Natural killer cell (primary cell): ENCODE measurements at places on chromosomes 7 and 10.
A peak's percentile ranks its signal among the peaks of the same experiment; 100 is the strongest.

DNA sequence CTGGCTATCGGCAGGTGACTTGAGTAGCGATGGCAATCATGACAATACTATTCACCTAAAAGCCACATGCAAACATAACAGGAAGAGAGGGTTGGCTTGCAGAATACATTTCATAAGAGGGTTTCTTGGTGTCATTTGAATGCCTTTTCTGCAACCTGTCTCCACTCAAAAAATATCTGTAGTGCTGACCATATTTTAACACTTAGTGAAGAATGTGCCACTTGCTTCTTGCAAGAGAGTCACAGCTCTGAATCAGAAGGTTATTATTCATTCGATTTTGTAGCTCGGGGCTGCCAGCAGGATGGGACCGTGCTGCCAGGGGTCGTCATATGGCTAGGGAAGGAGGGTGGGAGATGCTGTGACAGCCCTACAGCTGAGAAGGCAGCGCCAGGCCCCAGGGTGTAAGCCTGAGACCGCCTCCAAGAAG, 152.0 kb upstream of the PITRM1 start:
- H3K4me3 ChIP-seq: no peak overlapping the region
- H3K27ac ChIP-seq: no peak overlapping the region
- no peaks in the 10 kb centered on the region for H3K36me3 ChIP-seq
- peaks cover 6% of the 10 kb centered on the region for H3K4me1 ChIP-seq
- no peaks in the 10 kb centered on the region for H3K27me3 ChIP-seq

GRCh38 chr7:141906285-141906684, 9.9 kb upstream of the OR9A4 start:
- DNase-seq: no peak
- H3K36me3 ChIP-seq: no peaks in the 10 kb centered on the region

GRCh38 chr10:61024856-61025201, 80.8 kb upstream of the RHOBTB1 start:
- no peak for DNase-seq
- no peak overlapping the region for H3K27ac ChIP-seq
- no peaks in the 10 kb centered on the region for H3K4me1 ChIP-seq
- no peaks in the 10 kb centered on the region for H3K36me3 ChIP-seq

GRCh38 chr7:155069992-155070751, at the start of gene HTR5A:
Gene HTR5A, plus strand, starts transcription at chr7:155070324. Its CDS starts 576 bp downstream, at chr7:155070900.
- H3K4me1 ChIP-seq: peaks cover 7% of the 10 kb centered on the region
- H3K36me3 ChIP-seq: no peaks in the 10 kb centered on the region
- H3K27me3 ChIP-seq: peaks cover 11% of the 10 kb centered on the region
- DNase-seq: peak; percentile 86
- no peak within 1 kb of the TSS for H3K4me3 ChIP-seq
- H3K27ac ChIP-seq: no peak within 1 kb of the TSS

GRCh38 chr7:67438198-67438882, 441.7 kb downstream of the TYW1 start:
- no peak for DNase-seq
- no peaks in the 10 kb centered on the region for H3K4me1 ChIP-seq
- no peaks in the 10 kb centered on the region for H3K36me3 ChIP-seq

DNA sequence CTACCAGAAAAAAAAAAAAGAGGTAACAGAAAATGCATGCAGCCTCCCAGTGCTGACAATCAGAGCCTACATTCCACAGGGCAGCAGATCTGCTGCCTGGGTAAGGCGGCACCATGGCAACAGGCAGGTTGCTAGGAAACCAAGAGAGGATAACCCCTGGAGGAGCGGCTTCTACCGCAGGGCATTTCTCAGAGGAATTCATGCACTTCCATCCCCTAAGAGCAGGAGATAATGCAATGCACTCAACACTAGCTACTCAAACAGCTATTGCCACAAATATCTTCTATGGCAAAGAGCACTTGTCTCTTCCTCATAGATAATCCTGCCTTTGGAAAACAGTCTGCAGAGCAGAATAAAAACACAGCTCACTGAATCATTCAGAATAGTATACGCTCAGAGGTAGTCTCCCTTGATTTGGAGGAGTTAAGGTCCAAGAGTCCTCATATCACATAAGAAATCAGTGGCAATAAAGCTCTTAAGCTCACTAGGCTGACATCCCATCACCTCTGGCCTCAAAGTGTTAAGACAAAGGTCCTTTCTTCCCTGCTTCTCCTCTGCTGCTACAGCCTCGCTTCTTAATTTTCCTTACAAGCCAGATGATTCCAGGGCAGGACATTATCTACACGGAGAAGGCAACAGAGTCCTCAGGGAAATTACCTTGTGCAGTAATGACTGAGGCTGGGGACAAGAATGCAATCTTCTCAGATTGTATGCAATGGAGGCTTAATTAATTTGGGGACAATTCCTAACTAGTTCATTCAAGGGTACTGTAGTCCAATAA, 10.7 kb downstream of the PSAP start:
- H3K4me1 ChIP-seq: peaks cover 50% of the 10 kb centered on the region
- H3K27me3 ChIP-seq: no peaks in the 10 kb centered on the region
- no peak overlapping the region for H3K4me3 ChIP-seq
- no peaks in the 10 kb centered on the region for H3K36me3 ChIP-seq
- no peak overlapping the region for H3K27ac ChIP-seq

GRCh38 chr10:50464004-50464409, 159.7 kb downstream of the SGMS1 start:
- no peak for DNase-seq
- no peaks in the 10 kb centered on the region for H3K27me3 ChIP-seq
- H3K36me3 ChIP-seq: peaks cover 8% of the 10 kb centered on the region

GRCh38 chr10:36634916-36635315, 490.5 kb upstream of the ANKRD30A start:
- H3K27ac ChIP-seq: no peak overlapping the region
- H3K4me3 ChIP-seq: no peak overlapping the region
- DNase-seq: no peak
- H3K4me1 ChIP-seq: no peaks in the 10 kb centered on the region

- no peak overlapping the region for H3K27ac ChIP-seq
- H3K36me3 ChIP-seq: no peaks in the 10 kb centered on the region
These were observed 65.4 kb upstream of the APBB1IP start for GRCh38 chr10:26372513-26373354.

GRCh38 chr10:29554660-29555059, 80.1 kb downstream of the SVIL start:
- peaks cover 16% of the 10 kb centered on the region for H3K36me3 ChIP-seq
- DNase-seq: no peak
- no peaks in the 10 kb centered on the region for H3K4me1 ChIP-seq
- H3K27me3 ChIP-seq: no peaks in the 10 kb centered on the region

DNA sequence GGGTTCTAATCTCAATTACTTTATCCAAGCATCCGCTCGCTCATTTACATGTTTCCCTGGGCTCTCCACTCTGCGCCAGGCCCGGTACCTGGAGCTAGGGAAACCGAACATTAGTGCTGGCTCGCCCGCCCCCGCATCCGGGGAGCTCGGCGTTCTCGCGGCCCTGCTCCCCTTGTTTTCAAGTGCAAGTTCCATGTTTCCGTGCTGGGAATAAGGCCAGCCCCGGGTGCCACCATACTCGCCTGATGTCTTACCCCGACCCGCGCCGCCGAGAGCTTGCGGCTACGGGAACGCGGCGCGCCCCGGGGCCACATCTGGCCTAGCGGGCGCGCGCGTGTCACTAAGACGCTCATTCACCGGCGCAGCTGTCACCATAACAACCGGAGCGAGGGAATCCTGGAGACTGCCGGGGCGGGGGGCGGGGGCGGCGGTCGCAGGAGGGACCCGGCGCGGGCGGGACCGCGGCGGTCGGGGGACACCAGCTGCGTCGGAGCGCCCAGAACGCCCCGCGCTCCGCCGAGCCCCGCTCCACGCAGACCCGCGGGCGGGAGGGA, at the start of gene NEURL1:
Gene NEURL1, plus strand, starts transcription at position 344 of the 554 bp plus-strand sequence. CDS start 683 bp downstream, outside the sequence.
- H3K27me3 ChIP-seq: peaks cover 13% of the 10 kb centered on the region
- DNase-seq: no peak
- no peak within 1 kb of the TSS for H3K4me3 ChIP-seq
- H3K27ac ChIP-seq: no peak within 1 kb of the TSS
- peaks cover 22% of the 10 kb centered on the region for H3K4me1 ChIP-seq
- no peaks in the 10 kb centered on the region for H3K36me3 ChIP-seq

DNA sequence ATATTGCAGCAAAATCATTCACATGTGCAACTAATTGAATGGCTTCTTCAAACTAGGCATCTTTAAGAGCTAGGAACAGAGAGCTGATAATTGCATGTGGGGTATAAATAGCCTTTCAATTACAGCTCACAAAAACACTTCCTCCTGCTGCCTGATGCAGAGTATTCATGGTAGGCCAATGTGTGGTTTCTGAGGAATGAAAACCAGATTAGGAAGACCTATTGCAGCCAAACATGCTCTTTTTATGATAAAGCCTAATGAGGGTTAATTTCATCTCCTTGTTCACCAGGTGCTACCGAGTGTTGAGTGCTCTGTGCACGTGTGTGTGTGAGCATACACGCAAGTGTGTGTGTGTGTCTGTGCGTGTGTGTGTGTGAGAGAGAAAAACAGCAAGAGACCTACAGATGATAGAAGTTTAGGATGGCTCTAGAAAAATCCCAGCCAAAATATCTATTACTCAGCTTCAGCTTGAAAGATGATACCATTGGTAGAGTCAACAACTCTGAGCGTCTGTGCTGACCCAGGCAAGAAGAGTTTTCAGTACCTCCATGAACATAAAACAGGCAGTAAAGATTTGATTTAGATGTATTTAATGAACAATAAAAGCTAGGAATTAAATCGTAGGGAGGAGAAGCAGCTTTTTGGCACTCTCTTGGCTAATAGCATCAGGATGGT, 448.5 kb upstream of the ANKRD30A start:
- no peak for DNase-seq
- H3K4me1 ChIP-seq: no peaks in the 10 kb centered on the region
- H3K27me3 ChIP-seq: no peaks in the 10 kb centered on the region
- H3K27ac ChIP-seq: no peak overlapping the region

GRCh38 chr10:6473430-6473829, 106.6 kb downstream of the PRKCQ start:
- no peaks in the 10 kb centered on the region for H3K27me3 ChIP-seq
- H3K4me1 ChIP-seq: peaks cover 21% of the 10 kb centered on the region
- peak overlapping the region; percentile 39 for H3K4me3 ChIP-seq
- DNase-seq: peak; percentile 31

- no peaks in the 10 kb centered on the region for H3K36me3 ChIP-seq
- H3K27me3 ChIP-seq: no peaks in the 10 kb centered on the region
- DNase-seq: no peak
- H3K4me1 ChIP-seq: peaks cover 9% of the 10 kb centered on the region
- H3K4me3 ChIP-seq: no peak overlapping the region
- no peak overlapping the region for H3K27ac ChIP-seq
These were observed 178.4 kb downstream of the ARHGAP12 start for GRCh38 chr10:31749981-31750840.

GRCh38 chr7:127943541-127944521, 87.4 kb downstream of the LRRC4 start:
- no peaks in the 10 kb centered on the region for H3K27me3 ChIP-seq
- H3K4me1 ChIP-seq: no peaks in the 10 kb centered on the region
- H3K4me3 ChIP-seq: no peak overlapping the region

DNA sequence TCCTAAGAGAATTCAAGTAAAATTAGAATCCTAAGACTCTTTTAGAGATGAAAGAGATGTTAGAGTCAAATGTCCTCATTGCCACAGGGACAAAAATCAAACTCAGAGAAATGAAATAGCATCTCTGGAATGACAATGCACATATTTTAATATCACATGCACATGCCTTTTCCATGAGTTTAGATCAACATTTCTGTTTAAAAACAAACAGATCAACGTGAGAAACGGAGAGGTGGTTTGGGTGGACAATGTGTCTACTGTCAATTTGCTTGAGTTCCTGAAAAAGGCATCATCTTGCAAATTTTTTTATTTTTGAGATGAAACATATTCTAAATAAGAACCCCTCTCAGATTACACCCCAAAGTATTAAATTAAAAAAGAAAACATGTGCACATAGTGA, 130.0 kb downstream of the CHRM2 start:
- DNase-seq: no peak
- no peaks in the 10 kb centered on the region for H3K36me3 ChIP-seq
- H3K4me1 ChIP-seq: no peaks in the 10 kb centered on the region
- no peak overlapping the region for H3K4me3 ChIP-seq
- H3K27ac ChIP-seq: no peak overlapping the region

- H3K27me3 ChIP-seq: peaks cover 34% of the 10 kb centered on the region
- H3K27ac ChIP-seq: no peak overlapping the region
- no peaks in the 10 kb centered on the region for H3K36me3 ChIP-seq
- H3K4me1 ChIP-seq: peaks cover 34% of the 10 kb centered on the region
- H3K4me3 ChIP-seq: no peak overlapping the region
- peak; percentile 65 for DNase-seq
These were observed 31.2 kb downstream of the JCAD start for GRCh38 chr10:30028006-30028737.

DNA sequence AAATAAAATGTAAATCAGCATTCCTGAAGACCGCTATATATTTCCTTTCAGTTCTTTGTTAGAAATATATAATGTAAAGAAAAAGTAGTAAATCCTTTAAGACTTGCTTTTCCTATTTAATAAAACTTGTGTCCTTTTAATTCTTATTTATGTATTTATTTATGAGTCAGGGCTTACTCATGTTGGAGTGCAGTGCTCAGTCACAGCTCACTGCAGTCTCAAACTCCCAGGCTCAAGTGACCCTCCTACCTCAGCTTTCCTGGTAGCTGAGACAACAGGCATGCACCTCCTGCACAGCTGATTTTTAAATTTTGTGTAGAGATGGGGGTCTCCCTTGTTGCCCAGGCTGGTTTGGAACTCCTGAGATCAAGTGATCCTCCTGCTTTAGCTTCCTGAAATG, 724.5 kb downstream of the ANKRD7 start:
- no peak overlapping the region for H3K4me3 ChIP-seq
- no peak for DNase-seq
- H3K36me3 ChIP-seq: no peaks in the 10 kb centered on the region
- no peaks in the 10 kb centered on the region for H3K4me1 ChIP-seq
- no peaks in the 10 kb centered on the region for H3K27me3 ChIP-seq
- no peak overlapping the region for H3K27ac ChIP-seq

GRCh38 chr10:103645141-103646054, 151.9 kb downstream of the NEURL1 start:
- H3K4me1 ChIP-seq: peaks cover 4% of the 10 kb centered on the region
- no peaks in the 10 kb centered on the region for H3K27me3 ChIP-seq
- no peaks in the 10 kb centered on the region for H3K36me3 ChIP-seq
- DNase-seq: no peak

DNA sequence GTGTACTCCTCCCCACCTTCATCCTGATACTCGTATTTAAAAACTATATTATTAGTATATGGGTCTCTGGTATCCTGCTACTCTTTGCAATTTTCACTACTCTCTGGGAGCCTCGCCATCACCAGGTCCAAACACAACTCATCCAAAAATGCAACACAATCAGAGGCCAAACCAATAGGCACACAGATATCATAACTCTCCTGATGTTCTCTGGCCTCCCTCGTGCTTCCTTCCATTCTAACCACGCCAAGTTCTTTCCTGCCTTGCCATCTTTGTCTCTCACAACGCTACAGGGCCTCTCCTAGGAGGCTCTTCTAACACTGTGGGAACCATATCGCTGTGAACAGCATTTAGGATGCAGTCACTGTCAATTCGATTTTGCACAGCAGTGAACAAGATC, 7.3 kb downstream of the RHEB start:
- no peaks in the 10 kb centered on the region for H3K27me3 ChIP-seq
- H3K4me3 ChIP-seq: no peak overlapping the region
- no peak for DNase-seq
